Amniotic stem cell (primary cell): ENCODE measurements at places on chromosomes 7 and 10.

DNA sequence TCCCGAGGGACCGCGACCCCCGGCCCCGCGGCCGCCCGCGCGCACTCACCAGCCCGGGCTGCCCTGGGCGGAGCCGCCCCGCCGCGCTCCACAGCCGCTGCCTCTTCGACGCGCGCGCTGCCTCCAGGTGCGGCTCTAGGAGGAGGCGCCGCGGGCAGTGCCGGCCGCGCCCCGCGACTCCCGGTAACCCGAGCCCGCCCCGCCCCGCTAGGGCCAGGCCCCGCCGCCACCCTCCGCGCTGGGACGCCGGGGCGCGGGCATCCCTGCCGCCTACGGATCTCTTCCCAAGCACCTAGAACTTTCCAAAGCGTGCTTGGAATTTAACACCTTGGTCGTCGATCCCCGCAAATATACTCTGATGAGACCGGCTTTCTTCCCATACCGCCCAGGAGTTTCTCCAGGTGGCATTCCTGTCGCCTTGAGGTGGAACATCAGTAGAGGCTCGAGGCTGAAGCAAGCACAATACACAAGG lies at the start of gene SLC26A5:
Gene SLC26A5 (minus strand): TSS at position 159 of the 472 bp plus-strand sequence. CDS start 24,693 bp downstream, outside the sequence.
- no peak for DNase-seq

- DNase-seq: no peak
Observed at GRCh38 chr10:31095677-31096560, 64.3 kb upstream of the ZNF438 start.

DNA sequence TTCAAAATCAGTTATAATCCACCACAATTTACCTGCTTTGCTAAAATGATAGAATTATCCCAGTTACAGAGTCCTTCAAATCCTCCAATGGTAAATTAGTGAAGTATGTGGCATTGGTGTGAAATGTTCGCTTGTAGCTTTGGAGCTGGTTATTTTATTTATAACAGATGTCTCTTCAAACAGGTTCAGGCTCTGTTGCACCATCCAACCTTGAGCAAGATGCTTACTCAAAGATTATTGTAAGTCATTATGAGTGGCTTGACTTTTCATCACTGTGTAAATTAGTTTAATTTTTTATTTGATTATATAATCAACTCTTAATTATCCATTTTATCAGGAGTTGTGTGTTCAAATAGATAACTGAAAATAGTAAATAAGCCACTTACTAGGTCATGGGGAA lies 99.4 kb downstream of the BTRC start:
- no peak for DNase-seq

DNA sequence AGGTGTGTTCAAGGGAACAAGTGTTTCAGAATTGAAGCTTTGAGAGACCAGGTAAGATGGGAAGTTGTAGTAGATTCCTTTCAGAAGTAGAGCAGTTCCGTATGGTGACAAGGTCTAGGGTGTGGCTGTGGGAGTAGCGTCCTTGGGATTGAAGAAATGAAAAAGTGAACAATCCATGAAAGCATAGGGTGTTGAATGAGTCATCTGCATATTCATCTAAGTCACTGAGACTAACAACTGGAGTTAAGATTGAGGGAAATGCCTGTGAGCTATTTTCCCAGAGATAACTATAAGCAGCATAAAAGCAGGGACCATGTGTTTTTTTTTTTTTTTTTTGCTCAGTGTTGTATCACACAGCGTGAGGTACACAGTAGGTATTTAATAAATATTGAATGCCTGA lies 134.8 kb downstream of the PHTF2 start:
- DNase-seq: no peak

DNA sequence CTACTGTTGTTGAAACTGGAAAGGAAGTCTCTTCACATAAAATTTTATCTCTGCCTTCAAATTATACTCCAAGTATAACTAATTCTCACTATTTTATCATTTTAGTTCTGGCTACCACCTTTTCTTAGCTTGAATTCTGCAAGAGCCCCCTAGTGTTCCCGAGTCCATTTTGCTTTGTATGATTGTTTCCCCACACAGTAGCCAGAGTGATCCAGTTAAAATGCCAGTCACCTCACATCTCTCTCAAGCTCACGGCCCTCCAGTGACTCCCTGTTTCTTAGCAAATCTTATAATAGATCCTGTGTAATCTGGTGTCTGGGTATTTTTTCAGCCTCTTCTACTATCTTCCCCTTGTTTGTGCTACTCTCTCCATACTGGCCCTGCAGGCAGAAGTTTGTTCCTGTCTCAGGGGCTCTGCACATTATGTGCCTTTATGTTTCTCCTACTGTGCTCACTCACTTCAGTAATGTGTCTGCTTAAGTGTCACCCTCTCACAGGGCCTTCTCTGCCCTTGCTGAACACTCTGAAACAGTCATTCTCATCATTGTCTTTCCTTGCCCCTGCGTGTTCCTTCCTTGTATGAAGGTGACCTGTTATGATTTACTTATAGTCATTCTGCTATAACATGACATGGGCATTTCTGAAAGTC lies 8.9 kb downstream of the WAC start:
- DNase-seq: no peak

GRCh38 chr10:22477334-22478287 lies 132.3 kb downstream of the SPAG6 start:
- DNase-seq: no peak

GRCh38 chr7:137965942-137966640 lies 35.8 kb downstream of the CREB3L2 start:
- no peak for DNase-seq

DNA sequence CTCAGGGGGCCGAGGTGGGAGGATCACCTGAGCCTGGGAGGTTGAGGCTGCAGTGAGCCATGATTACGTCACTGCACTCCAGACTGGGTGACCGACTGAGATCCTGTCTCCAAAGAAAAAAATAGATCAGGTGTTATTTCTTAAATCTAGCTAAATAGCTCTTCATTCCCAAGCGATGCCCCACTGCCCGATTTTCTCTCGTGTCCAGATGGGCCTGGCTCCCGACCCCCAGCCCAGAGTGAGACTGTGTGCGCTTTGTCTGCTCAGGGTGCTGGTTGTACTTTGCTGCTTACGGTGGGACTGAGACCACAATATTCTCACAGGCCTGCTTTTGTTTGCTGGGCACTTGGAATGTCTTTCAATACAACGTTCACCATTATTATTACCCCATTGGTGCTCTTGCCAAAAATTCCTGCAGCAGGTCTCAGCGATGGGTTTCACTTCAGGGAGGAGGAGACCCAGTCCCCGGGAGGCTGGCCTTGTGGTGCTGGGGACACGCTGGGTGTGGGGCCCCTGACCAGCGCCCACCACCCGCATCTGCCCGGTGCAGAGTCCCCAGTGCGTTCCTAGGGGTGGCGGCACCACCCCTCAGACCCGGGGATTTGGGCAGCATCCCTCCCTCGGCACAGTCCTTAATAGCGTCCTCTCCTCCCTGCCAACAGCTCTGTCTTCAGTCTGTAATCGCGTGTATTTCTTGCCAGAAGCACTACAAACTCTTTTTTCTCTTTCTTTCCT lies 20.4 kb upstream of the DPYSL4 start:
- no peak for DNase-seq

- no peak for DNase-seq
Observed at GRCh38 chr10:119477444-119477843, 65.1 kb downstream of the RGS10 start.

- DNase-seq: no peak
Observed at GRCh38 chr7:84238596-84238995, 44.0 kb upstream of the SEMA3A start.

DNA sequence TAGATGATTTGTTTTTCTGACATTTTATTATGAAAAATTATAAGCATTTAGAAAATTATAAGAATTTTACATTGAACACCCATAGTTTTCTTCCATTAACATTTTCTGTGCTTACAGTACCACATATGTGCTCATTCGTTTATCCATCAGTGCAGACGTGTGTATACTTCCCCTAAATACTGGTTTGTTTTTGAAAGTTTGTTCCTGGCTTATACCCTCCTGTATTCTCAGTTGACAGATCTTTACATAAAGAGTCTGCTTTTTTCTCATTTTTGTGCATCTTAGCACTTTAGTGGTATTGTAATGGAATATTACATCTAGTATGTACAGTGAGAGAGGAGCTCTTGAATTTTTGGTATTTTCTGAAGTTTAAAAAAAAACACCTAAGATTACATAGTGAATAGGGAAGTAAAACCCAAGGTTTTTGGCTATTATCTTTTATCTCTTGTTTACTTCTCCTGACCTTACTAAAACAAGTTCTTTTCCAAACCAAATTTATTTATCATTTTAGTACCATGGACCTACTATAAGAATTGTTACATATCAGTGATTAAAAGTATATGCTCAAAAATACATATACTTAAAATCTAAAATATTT lies 8.1 kb downstream of the DLD start:
- DNase-seq: no peak

DNA sequence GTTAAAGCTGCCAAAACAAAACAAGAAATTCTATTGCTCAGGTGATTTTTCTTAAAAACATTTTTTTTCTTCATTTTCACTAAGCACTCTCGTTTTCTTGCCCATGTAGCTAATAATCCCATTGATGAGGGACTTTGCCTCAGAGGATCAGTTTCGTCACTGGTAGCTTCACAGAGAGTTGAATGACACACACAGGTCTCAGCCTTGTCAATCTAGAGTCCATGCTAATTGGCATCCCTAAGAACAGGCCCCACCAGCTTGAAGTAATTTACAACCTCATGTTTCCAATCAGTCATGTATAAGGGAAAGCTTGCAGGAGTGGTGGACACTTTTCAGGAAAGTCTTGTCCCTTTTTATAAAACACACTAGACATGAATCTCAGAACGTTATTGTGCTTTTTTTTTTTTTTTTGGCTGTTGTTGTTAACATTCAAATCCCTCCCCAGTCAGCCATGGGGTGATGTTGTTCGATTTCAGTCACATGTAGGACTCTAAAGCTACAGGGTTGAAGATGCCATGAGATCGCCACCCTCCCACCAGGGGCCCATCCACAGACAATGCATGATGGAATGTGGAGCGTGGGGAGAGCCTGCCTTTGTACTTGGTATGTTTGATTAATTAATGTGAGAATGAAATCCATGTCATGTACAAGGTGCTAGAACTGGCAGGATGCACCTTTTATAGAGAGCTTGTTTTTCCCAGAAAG lies 232.4 kb upstream of the FZD8 start:
- no peak for DNase-seq

GRCh38 chr7:1987084-1987535 lies 245.6 kb downstream of the MAD1L1 start:
- DNase-seq: no peak

DNA sequence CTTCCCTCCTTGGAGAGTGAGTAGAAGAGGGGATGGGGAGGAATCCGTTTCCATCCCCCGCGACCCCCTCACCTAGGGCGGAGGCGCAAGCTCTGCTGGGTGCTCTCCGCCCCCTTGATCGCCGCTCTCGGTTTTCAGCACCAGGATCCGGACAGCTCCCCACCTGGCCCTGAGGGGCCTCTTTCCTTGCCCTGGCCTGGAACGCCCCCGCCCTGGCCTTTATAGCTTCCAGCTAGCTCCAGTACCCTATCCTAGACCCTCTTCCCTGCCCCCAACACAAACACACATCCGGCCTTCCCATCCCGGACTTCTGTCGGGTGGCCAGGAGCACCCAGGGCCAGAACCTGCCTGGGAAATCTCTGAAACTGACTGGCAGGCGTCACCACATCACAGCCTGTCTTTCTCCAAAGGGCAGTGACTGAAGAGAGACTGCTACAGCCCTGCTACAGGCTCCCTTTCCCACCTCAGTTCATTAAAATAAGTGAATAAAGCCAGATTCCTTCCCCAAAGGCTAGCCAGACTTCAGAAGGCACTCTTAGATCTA lies 72.3 kb upstream of the LEP start:
- no peak for DNase-seq

DNA sequence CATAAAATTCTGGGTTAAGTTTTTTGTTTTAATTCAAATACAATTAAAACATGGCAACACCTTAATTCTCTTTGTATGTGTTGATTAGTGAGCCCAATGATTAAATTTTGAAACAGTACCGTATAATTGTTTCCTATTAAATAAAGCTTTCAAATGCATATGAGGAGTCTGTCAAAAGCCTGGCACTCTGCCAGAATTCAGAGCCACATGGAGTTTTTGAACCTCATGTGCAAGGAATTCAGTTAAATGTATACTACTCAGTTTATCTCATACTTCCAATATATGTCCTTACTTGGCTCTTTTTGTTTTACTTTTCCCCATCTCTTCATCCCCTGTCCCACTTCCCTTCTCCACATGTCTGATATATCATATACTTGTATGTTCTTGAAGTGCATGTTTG lies 165.6 kb upstream of the FAM3C start:
- no peak for DNase-seq

- DNase-seq: no peak
Observed at GRCh38 chr7:27873981-27874957, 134.3 kb downstream of the TAX1BP1 start.

GRCh38 chr10:49621561-49621960 lies 7.7 kb downstream of the CHAT start:
- no peak for DNase-seq

- no peak for DNase-seq
Observed at GRCh38 chr7:132830941-132831340, 250.9 kb downstream of the CHCHD3 start.

- DNase-seq: no peak
Observed at GRCh38 chr7:113320419-113320818, 202.1 kb upstream of the SMIM30 start.

- no peak for DNase-seq
Observed at GRCh38 chr7:84799106-84799505, 387.8 kb downstream of the SEMA3D start.

DNA sequence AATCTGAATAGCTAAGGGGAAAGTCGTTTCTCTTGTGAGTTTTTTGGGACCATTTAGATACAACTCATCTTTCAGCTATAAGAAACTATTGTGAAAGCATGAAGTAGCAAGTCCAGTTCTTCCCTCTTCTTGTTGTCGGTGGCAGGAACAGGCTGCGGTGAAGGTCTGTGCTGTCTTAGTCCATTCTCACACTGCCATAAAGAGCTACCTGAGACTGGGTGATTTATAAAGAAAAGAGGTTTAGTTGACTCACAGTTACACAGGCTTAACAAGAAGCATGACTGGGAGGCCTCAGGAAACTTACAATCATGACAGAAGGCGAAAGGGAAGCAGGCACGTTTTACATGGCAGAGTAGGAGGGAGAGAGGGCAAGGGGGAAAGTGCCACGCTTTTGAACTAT lies 261.8 kb downstream of the GATA3 start:
- DNase-seq: no peak

DNA sequence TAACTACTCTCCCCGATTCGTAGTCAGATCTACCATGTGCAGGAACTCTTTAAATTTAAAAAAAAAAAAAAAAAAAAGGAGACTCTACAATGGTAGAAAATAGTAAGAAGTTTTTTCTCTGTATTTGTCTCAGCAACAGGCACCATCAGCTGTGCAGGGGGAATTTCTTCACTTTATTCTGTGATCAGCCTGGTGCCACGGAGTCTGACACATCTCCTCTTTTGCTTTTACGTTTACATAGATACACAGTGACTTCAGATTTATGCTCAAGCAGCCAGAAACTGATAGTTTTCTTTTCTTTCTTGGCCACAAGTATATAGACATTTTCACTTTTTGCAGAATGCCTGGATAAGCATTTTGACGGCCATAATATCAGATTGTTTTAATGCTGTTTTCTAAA lies 190.6 kb upstream of the AKR1E2 start:
- DNase-seq: no peak
